ENCODE measurements at places on chromosomes 7 and 10.

GRCh38 chr7:24830440-24831050 is 73.3 kb upstream of the GSDME start:
- no peak for DNase-seq

DNA sequence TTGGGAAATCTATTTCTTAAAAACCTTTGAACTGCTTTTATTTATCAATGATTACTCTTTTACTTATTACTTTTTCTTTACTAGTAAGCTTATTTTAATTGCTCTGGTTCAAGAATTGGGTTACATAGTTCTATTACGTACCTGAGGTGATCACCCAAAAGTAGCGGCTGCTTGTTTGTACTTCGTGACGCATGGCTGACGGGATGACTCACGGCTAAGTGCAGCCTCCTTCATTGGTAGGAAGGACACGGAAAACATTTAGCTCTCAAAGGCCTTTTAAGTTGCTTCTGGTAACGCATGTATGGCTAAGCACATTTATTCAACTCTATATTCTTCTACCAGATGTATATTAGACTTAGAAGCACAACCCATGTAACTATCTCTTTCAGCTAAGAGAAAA is 285.8 kb upstream of the SP4 start:
- no peak for DNase-seq

GRCh38 chr7:18489624-18490023 is 5.9 kb upstream of the HDAC9 start:
- DNase-seq: no peak

- DNase-seq: no peak
Observed at GRCh38 chr10:45379891-45380540, 6.0 kb downstream of the ALOX5 start.

GRCh38 chr10:24715246-24715769 is 8.4 kb downstream of the ARHGAP21 start:
- DNase-seq: no peak

DNA sequence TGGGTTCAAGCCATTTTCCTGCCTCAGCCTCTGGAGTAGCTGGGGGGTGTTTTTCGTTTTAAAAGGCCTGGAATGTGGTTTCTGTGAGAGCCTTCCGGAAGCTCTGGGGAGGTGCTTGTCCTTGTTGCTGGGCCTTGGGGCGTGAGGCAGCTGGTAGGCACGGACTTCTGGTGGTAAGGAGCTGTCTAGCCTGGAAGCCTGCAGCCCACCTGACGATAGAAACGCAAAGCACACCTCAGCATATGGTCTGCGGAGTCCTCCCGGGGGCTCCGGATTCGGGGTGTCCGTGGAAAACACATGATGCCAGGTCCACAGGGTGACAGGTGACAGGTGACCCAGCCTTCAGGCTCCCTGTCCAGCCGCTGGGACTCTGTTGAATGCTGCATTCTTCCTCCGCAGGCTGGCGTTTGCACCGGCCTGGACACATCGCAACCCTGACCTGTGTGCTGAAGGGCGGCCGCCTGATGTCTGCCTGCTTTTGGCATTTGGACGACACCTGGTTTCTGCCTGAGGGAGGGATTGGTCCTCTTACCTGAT is 37.3 kb downstream of the INPP5A start:
- DNase-seq: no peak

DNA sequence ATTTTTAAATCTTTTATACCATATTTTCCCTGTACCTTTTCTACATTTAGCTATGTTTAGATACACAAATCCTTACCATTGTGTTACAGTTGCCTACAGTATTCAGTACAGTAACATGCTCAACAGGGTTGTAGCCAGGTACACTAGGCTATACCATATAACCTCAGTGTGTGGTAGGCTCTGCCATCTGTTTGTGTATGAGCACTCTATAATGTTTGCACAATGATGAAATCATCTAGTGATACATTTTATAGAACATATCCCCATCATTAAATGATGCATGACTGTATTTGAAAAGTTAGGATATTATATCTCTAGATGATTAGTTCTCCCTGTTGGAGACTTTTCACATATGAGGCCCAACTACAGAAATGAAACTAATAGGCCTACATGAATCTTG is 188.6 kb downstream of the STK31 start:
- DNase-seq: no peak

DNA sequence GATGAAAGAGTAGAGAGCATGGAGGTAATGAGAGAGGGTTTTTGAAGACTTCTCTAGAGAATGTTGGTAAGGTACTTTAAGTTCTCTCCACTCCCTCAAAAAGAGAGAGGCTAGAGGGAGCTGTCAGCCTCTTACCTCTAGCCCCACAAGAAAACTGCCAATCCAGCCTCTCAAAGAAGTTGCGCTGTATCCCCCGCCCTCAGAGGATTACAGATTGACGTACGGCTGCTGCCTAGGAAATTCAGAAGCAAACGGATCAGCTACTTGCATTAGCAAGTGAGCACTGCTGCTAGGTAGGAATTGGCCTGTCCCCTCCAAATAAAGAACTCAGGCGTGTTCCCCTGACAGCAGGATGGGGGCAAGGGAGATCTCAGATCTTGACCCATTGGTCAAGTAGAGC is 34.2 kb downstream of the TYW1B start:
- no peak for DNase-seq

- no peak for DNase-seq
Observed at GRCh38 chr10:43372765-43373361, 1.4 kb downstream of the FXYD4 start.

DNA sequence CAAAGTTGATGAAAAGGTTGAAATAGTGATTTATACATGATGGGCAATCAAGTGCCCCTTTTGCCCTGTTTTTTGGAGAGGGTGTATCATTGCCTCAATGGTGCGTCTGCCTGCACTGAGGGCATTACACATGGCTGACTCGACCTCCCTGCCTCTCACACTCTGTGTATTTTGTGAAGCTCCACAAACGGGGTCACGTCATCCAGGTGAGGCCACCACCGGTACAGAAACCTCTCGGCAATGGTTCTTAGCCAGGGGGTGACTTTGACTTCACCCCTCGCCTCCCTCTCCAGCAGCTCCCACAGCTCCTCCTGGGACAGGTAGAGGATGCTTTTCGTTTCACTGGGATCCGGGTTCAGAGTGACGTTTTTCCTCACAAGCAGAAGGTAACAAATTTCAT is 6.3 kb downstream of the IDI2 start:
- no peak for DNase-seq

DNA sequence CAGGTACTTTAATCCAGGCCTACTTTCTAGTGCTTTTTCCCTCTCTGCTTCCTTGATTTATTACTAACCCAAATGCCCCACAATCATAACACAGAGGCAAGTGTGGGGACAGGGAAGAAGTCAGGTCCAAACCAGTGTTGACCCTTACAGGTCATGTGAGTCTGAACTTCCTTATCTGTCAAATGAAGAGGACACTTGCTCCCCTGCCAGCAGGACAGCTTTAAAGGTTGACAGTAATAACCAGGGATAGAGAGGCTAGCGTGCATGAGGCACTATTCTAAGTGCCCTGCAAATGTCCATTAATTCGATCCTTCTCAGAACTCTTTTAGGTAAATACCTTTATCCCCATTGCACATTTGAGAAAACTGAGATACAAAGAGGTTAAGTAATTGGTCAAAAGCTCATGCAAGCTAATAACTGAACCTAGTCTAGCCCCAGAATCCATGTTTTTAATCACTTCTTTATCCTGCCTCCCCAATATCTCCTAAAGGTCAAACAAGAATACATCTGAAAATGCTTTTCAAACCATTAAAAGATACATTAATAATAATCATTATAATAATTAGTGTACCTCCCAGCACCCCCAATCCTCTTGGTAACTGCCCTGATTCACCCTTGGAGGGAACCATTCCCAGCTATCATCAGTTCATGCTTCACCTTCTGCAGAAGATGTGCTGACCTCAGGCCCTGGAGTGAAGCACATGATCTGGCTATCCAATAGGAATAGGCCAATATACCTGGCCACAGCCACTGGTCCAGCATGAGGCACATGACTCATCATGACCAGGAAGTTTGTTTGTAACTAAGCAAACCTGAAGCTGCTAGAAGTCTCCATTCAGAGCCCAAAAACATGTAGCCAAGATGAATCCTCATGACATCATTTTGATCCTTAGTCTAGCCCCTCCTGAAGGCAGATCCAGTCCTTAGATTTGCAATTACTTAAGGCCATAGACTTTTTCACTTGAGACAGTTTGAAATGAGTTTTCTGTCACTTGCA is 40.7 kb downstream of the SGMS1 start:
- DNase-seq: no peak

GRCh38 chr10:133346413-133346812 is 760 bp upstream of the PRAP1 start:
- DNase-seq: no peak

- no peak for DNase-seq
Observed at GRCh38 chr7:129607471-129608120, 3.9 kb upstream of the NRF1 start.

GRCh38 chr7:130386876-130387275 is 6.6 kb downstream of the CPA1 start:
- DNase-seq: peak; percentile 54

- DNase-seq: no peak
Observed at GRCh38 chr10:47334466-47335295, 12.4 kb downstream of the GDF2 start.

DNA sequence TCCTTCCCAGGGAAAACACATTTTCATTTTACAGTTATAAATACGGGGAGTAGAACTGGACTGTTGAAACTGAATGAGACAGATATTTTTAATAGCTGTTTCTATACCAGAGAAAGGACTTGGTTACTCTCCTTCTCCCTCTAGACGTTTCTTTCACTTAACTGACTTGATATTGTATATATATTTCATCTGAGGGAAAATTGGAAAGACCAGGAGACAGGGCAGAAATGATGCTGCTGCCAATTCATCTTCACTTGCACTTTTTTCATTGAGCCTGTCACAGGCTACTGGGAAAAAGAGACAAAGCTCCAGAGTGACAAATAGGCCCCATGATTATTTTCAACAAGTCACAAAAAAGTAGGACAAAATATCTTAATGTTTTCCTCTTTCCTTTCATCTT is 636.0 kb upstream of the TPK1 start:
- DNase-seq: no peak

GRCh38 chr7:51246258-51247245 is 70.1 kb downstream of the COBL start:
- no peak for DNase-seq

GRCh38 chr7:20284771-20285143 is 45.9 kb upstream of the ITGB8 start:
- no peak for DNase-seq

- DNase-seq: no peak
Observed at GRCh38 chr10:86798611-86799010, 42.2 kb downstream of the BMPR1A start.

DNA sequence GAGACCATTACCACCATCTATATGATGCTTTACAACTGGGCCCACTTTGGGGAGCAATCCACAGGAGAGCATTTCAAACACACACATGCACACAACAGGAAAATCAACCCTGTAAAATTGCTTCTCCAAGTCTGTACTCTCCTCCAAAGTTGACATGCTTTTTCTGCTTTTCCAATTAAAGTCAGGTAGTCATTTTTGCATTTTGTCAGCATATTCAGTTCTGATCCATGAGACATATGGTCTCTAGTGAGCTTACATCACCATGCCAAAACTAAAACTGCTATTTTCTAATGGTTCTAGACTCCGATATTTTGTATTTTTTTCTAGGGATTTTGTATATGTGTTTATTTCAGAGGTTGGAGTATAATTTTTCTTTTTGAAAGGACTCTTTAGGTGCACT is 373.5 kb upstream of the LRRTM3 start:
- no peak for DNase-seq

- no peak for DNase-seq
Observed at GRCh38 chr10:56912043-56912442, 551.0 kb upstream of the ZWINT start.

DNA sequence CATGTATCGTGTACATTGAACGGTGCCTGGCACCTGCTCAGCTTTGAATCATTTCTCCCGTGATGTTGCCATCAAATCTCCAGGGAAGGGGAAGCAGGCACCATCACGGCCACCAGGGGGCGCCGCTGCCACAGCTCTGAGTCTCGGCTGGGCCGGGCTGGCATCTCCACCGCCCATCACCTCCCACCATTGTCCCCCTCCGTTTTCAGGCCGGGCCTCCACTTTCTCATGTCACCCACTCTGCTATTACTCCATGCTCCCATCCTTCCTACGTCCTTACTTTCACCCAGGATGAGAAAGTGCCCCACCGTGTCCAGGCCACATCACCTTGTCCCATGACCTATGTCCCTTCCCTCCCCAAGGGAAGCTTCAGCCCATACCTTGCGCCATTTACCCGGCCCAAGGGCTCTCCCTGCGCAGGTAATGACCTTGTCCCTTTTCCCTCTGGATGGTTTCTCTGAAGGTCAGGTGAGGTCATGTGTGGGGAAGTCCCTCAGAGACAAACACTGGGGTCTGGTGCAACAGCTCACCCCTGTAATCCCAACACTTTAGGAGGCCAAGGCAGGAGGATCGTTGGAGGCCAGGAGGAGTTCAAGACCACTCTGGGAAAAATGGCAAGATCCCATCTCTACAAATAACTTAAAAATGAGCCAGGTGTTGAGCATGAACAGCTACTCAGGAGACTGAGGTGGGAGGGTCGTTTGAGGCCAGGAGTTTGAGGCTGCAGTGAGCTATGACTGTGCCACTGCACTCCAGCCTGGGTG is 31.8 kb upstream of the OCM2 start:
- DNase-seq: no peak

DNA sequence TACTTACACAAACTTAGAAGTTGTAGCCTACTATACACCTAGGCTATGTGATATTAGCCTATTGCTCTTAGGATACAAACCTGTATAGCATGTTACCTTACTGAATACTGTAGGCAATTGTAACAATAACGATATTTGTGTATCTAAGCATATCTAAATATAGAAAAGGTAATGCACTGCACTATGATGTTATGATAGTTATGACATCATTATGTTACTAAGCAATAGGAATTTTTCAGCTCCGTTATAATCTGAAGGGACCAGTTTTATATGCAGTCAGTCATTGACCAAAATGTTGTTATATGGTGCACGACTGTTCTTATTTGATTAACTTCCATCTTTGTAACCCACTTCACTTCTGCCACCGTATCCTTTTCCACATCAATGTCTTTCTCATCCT is 62.0 kb downstream of the CCSER2 start:
- DNase-seq: no peak

DNA sequence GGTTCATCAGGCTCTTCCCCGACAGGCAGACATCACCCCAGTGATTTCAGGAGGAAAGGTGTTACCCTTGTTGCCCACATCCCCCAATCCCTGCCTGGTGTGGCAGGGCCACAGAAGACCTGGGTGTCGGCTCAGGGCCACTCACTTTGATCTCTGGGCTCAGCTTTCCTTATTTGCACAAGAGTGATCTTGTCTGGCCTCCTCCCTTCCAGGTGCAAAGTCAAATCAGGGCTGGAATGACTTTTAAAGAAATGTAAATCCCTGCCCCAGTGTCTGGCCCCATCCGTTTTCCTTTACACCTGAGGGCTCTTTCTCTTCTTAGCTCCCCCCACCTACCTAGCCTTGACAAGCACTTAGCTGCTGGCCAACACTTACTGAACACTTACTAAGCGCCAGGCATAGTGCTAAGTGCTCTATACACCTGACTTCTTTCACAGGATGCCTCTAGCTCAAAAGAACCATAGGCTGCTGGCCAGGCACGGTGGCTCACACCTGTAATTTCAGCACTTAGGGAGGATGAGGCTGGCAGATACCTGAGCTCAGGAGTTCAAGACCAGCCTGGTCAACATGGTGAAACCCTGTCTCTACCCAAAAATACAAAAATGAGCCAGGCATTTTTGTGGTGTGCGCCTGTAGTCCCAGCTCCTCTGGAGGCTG is 979 bp upstream of the NODAL start:
- DNase-seq: no peak

Measured in coronary artery (tissue), 2 donors.